Right renal cortex interstitium (tissue), 3 donors: ENCODE measurements at places on chromosomes 3 and 15. TPM values are rescaled to one million over a fixed set of nuclear protein-coding genes. Genes with fewer than 3 reads are reported as not detected.

Gene AVEN
- 12.1 TPM for polyA plus RNA-seq

Gene ADGRG7
- polyA plus RNA-seq = 0.10 TPM

Gene FBXO40
- polyA plus RNA-seq = 0.03 TPM

Gene WDR76
- 13.3 TPM for polyA plus RNA-seq

Gene NAALADL2
- polyA plus RNA-seq = 20.4 TPM

DNA sequence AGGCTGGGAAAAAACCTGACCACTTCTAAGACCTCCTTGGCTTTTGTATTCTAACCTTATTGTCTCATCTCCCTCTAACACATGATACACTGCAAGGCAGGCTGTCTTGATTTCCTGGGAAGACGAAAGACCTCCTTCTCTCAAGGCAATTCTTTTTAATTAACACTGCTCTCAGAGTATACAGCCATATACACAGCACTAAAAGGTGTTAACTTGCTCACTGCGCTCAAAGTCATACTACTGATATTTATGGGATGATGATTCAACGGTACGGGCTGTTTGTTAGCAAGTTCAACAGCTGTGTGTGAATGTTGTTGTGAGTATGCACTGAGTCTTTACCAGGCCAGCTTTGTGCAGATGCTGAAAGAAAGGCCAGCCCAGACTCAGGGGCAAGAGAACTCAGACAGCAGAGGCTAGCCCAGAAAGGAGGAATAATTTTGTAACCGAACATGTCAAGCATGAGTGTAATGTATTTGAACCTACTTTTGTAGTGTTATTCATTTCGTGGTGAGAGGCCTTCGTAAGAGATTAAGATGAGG lies 229.9 kb downstream of the IL5RA start:
- no peak for DNase-seq

GRCh38 chr15:74196175-74196574 lies 6.4 kb downstream of the STRA6 start:
- DNase-seq = no peak

- no peak for DNase-seq
These were observed 1.6 kb upstream of the NOX5 start for GRCh38 chr15:69012761-69013364.

DNA sequence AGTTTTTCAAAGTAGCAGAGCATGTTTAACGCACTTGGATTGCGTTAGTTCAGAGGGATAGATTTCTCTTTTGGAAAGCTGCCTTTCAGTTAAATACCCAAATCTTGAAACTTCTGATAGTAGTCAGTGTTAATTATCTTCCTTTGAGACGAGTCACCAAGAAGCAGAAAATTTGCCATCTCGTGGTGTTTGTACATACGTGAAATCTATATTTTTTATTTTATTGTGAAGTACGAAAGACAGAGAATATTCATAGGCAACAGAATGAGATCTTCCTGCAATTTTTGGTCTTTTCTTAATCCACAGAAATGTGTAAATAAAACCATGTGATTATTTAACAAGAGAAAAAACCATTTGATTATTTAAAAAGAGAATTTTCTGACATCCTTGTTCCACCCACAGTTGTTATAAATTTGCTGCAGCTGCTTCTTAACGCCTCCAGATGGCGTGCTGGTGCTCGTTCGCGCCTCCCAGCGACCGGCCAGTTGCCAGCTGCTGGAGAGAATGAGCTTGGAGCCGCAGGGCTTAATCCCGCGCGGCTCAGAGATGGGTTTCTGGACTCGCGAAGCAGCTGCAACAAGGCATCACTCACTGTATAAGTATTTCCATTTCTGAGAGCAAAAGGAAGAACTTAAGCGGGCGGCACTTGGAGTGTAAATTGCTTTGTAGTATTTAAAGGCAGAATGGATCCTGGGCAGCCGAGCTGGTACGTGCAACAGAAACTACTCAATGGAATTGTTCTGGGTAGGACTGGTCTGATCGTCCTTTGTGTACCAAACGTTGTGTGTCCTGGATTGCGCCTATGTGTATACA lies 10.5 kb upstream of the SLITRK3 start:
- no peak for DNase-seq
